ENCODE measurements at places on chromosomes 13 and 19.

DNA sequence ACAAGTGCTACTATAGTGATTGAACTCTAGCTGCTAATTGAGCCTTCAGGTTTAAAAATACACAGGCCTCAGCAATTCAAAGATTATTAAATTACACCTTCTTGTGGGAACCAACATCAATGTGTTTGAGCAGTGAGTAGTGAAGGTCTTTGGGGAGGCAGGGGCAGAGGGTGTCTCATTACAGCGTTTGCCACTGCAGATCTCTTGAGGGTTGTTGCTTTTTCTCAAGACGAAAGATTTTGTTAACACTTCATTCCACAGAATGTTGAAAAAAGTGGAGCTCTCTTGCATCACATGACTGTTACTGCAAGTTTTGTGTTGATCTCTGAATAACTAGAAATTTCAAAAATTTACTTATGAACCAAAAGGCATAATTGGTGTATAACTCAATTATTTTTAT, 253.6 kb downstream of the ATP8A2 start:
- no peak for DNase-seq

DNA sequence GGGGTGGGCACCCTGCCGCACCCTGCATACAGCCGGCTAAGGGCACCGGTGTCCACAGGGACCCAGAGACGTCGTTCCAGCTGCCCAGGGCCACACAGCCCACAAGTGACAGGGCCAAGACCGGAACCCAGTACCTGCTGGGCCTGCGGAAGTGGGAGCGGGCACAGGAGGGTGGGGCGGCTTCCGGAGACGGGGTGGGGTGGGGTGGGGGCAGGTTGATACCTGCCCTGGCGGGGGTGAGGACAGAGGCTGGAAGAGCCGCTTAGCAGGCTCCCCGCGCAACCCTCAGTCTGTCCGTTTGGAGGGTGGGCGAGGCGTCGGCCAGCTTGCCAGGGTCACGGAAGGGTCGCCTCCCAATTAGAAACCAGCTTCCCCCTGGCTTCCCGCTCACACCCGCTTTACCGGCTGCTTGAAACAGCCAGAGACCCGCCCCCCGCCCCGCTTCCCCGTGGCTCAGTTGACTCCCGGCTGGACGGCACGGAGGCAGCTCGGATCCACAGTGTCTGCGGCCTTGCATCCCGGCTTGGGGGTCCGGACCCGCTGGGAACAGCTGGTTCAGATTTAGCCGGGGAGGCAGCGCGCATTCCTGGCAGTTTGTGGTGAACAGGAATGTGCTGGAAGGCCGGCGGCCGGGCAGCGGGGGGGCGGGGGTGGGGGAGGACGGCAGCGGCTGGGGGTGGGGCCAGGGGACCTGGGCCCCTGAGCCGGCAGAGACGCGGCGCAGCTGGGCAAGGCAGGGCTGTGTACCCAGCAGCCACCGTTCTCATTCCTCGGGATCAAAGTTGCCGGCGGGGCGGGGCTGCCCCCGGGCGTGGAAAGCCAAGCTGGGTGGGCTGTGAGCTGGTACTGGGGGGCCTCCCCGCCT, 1.9 kb downstream of the CNN2 start:
- peak; percentile 37 for DNase-seq

- DNase-seq = no peak
Measured at GRCh38 chr13:50676602-50677001, 166.9 kb downstream of the DLEU7 start.

DNA sequence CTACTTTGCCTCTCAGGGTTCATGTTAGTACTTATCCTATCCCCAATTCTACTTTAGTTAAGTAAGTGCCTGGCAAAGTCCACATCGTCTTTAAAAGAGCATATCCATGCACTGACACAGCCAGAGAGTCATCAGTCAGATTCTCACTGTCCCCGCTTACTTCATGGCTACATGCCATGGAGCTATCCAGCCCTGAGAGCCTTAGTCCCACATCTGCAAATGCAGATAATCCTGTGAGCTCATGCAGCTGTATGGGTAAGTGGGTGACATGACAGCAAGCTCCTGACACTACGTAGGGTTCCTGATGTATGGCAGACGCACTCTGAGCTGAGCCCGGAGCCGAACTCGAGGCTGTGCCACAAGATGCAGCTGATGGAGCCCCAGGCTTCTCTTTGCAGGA, 661.5 kb downstream of the LIG4 start:
- peak; percentile 7 for DNase-seq

DNA sequence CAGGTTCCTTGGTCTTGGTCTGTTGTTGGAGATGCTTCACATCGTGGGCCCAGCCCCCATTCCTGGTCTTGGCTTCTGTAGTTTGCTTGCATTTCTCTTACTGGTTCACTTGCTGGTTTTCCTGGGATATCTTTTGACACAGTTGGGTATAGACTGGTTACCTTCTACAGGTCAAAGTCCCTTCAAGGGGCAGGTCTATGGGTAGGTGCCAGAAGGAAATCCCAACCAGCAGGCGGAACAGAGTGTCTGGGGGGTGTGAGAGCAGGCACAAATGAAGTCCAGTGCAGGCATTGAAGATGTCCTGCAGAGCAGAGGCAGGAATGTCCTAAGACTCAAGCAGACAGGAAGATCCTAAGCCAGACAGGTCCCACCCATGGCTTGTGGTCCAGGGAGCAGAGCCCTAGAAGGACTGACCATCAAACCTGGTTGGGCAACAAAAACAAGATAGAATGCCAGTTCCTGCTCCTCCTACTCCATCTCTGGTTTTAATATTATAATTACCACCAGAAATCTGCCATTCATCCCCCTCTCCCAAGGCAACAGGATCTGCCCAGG, 17.7 kb upstream of the WASF3 start:
- DNase-seq = peak; percentile 2

- DNase-seq = no peak
Measured at GRCh38 chr13:42354241-42355091, 82.5 kb downstream of the AKAP11 start.

- no peak for DNase-seq
Measured at GRCh38 chr19:14516746-14517438, 1.3 kb downstream of the DNAJB1 start.

DNA sequence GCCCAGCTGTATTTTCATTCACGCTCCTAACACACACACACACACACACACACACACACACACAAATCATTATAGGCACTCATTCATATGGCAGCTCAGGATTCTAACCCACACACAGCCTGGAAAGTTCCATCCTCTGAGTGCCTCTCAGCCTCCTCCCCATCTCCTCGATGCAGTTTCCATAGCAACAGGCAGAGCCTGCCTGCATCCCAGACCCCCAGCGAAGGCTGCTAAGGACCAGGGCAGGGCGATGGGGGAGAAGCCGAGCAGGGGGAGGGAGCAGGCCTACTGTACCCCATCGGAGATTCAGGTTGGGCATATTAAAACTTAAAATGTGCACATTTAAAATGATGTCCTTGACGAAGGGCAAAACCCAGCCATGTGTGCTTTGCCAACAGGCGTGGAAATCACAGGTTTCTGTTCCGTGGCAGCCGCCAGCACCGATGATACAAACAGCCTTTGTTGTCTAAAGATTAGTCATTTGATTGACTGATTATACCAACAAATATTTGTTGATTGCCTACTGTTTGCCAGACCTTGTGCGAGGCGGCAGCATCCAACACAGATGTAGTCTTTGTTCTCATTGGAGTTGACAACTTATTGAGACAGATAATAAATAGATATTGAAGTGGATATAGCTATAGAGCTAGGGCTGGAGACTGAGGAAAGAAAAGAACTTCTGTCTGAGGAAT, 43.8 kb upstream of the USP29 start:
- DNase-seq = no peak

GRCh38 chr19:35609851-35610353, 2.6 kb upstream of the HAUS5 start:
- DNase-seq = no peak

DNA sequence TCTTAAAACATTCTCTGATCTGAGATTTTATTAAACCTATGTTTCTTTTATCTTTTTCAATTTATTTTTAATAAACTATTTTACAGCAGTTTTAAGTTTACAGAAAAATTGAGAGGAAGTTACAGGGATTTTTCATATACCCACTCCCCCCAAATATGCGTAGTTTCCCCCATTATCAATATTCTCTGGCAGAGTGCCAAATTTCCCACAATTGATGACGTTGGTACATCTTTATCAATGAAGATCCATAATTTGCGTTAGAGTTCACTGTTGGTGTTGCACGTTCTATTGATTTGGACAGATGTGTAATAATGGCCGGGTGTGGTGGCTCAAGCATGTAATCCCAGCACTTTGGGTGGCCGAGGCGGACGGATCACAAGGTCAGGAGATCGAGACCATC, 1063.0 kb upstream of the ATXN8OS start:
- no peak for DNase-seq

DNA sequence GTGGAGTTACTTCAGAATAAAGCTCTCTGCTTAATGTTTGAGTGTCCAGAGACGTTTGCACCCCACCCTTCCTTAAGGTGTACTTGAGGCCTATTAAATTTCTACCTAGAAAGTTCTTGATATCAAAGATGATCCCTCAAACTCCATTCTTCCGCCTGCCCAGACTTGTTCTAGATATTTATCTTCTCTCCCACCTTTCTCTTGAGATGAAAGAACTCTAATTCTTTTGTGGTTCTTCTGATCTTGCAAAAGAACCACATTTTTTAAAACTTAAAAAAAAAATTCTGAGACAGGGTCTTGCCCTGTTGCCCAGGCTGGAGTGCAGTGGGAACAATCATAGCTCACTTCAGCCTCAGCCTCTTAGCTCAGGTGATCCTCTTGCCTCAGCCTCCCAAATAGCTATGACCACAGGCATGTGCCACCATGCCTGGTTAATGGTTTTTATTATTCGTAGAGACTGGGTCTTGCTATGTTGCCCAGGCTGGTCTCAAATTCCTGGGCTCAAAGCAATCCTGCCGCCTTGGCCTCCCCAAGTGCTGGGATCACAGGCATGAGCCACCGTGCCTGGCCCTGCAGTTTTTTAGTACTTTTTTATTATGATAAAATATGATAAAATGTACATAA, 94.3 kb downstream of the SIPA1L3 start:
- no peak for DNase-seq

- DNase-seq = peak; percentile 74
Measured at GRCh38 chr19:55086730-55087541, 11.3 kb downstream of the EPS8L1 start.

DNA sequence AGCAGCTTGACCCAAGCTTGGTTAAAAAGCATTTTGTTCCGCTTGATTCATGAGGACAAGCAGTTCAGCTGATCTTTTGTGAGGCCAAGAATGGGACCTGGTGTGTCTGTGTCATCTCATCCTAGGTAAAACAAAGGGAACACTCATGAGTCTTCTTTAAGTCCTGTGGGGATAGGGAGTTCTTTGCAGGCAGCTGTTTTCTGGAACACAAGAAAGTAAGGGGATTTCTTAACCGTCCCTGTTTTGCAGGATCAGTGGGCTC, 134.5 kb upstream of the TMTC4 start:
- no peak for DNase-seq

GRCh38 chr13:98026457-98026857, 73.0 kb downstream of the IPO5 start:
- DNase-seq = no peak

GRCh38 chr13:19332378-19332777, 150.8 kb upstream of the TUBA3C start:
- DNase-seq = no peak

DNA sequence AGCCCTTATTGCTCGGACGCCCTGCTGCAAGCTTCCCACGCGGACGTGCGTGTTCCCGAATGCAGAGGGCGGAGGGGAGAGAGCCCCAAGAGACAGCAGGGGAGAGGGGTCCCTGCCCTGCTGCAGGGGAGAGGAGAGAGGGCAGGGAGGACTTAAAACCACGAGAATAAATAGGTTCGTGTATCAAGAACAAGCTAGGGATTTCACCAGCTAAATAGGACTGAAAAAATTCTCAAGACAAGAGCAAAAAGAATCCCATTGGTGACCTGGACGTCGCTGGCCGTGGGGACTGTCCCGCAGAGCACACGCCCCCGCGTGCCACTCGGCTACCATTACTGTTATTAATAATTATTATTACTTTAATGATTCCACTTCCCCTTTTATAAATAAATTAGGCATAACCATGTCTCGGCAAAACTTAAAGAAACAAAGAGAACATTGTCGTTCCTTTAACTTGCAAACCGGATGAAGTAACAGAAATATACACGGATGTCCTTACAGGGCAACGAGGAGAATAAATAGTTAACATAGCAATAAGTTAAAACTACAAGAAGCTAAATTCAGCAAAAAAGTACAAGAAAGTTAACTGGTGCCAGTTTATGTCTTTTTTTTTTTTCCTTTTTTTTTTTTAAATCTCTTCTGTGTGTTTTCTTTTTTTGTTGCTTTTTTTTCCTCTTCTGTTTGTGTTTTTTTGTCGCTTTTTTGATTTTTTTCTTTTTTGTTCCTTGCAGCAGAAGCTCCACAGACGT, 16.6 kb downstream of the PRKCSH start:
- DNase-seq = no peak

DNA sequence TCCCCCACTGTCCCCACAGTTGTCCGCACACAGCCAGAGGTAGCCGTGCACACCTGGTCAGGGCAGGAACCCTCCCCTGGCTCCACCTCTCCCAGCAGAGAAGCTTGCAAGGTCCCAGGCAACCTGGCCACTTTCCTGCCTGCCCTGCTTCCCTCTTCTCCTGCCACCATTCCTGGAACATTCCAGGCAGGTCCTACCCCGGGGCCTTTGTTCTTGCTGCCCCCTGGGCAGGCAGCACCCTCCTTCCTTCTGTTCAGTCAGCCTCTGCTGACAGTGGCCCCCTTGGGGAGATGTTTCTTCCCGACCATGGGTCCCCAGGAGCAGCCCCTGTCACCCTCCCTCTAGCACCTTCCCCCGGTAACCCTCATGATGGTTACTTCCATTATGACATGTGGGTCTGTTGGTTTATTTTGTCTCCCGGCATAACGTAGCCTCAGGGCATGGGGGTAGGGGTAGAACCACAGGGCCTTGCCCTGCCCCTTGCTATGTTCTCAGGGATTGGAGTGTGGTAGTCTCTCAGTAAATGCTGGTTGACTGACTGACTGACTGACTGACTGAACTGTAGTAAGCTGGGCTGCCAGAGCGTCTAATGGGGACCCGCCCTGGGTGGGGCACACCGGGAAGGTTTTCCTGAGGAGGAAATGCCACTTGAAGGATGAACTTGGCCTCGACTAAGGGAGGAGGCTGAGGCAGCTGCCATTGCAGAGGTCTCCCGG, 10.8 kb downstream of the PAK4 start:
- no peak for DNase-seq

- DNase-seq = no peak
Measured at GRCh38 chr19:51179256-51179655, 37.2 kb downstream of the SIGLEC7 start.

DNA sequence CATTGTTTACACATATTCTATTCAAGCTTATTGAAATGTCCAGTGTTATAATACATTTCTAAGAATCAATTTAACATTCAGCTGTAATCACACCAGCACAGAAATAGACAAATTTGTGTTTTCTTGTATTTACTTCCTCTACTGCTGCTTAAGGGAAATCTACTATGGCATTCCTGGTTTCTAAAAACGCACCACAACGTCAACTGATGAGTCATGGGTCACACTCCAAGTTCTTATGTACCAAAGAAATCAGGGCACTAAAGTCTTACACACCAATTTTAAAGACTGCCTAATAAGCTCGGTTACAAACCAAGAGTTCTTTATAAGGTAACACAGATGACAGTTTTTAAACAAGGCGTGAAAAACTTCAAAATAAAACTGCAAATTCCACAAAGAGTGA, 13.2 kb downstream of the LNX2 start:
- DNase-seq = no peak
